Frontal cortex (tissue), 4 donors: ENCODE measurements at places on chromosomes 6 and 20. TPM values are rescaled to one million over a fixed set of nuclear protein-coding genes. Genes with fewer than 3 reads are reported as not detected.

The CGA gene
- total RNA-seq = not detected

GRCh38 chr6:166361077-166361429, 18.7 kb upstream of the SFT2D1 start:
- no peak for DNase-seq

GRCh38 chr20:61954276-61955021, 111.2 kb downstream of the TAF4 start:
- no peak for DNase-seq

GRCh38 chr6:133396233-133396983, 155.3 kb downstream of the EYA4 start:
- DNase-seq = no peak

GRCh38 chr6:169863710-169864109, 112.3 kb downstream of the ERMARD start:
- no peak for DNase-seq

DNA sequence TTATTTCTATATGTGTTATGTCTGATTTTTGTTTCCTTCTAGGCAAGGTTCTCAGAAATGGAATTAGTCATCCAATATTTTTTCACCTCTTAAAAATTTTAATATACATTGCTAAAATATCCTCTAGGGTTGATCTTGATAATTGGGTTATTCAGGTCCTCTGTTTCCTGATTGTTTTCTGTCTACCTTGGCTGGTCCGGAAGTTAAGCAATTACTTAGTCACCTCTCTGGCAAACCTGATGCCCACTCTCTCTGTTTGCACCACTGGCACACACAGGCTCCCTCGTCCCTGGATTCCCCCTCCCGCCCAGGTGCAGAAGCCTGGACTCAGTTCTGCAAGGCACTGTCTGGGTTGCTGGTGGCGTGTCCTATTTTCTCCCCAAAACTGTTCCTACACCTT, 27.7 kb downstream of the CST9L start:
- no peak for DNase-seq

The NFKBIL1 gene
- total RNA-seq = 20.4 TPM

DNA sequence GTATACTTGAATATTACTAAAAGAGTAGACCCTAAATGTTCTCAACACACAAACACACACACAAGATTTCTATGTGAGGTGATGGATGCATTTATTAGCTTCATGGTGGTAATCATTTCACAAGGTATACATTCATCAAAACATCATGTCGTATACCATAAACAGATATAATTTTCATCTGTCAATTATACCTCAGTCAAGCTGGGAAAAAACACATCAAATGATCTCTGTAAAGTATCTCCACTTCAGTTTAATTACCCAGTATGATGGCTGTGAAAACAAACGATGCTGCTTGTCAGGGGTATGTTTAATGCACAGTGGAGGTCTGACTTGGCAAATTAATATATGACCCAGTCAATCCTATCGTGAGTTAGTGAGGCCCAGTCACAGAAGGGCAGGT, 157.2 kb downstream of the MTFR2 start:
- DNase-seq = no peak

- no peak for DNase-seq
These were observed 63.5 kb upstream of the VSTM2L start for GRCh38 chr20:37839432-37839827.

The RPL10A gene
- 1,604 TPM for total RNA-seq

DNA sequence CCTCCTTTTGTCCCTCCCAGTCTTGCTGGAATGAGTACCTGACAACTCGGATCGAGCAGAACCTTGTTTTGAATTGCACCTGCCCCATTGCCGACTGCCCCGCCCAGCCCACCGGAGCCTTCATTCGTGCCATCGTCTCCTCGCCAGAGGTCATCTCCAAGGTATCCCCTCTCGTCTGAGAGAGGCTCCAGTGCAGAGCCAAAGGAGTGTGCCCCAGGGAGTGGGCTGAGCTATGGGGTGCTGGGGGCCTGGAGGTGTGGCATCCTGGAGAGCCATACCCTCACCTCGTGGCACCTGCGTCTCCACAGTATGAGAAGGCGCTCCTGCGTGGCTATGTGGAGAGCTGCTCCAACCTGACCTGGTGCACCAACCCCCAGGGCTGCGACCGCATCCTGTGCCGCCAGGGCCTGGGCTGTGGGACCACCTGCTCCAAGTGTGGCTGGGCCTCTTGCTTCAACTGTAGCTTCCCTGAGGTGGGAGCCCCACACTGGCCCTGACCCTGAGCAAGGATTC, 8.8 kb downstream of the DNPH1 start:
- no peak for DNase-seq

- DNase-seq = no peak
These were observed 10.7 kb upstream of the TAAR2 start for GRCh38 chr6:132634796-132635195.

The ADRM1 gene
- 41.2 TPM for total RNA-seq

DNA sequence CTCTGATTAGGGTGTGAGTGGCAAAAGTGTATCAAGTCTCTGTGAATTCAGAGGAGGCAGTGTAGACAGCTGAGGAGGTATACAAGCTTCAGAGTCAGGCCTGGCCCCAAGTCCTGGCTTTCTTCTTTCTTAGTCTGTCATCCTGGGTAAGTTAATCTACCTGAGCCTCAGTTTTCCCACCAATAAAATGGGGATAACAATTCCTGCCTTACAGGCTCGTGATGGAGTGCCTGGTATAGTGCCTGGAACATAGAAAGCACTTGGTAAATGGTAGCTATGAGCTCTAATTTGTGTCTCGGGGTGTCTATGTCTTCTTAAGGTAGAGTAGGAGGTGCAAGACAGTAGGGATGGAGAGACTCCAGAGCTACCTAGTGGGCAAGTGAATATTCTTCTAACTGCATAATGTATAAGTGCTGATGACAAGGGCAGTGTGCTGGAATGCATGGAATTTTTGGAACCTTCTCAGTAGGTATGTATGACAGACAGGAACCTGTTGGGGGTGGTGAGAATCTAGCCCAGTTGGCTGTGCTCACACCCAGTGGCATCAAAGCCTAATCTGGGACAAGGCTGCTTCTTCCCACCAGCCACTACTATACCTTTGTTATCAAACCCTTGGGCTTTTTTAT, 4.0 kb upstream of the SCUBE3 start:
- no peak for DNase-seq

GRCh38 chr6:15551798-15552197, 111.0 kb downstream of the DTNBP1 start:
- DNase-seq = no peak

GRCh38 chr20:61303675-61304074, 51.6 kb downstream of the CDH4 start:
- DNase-seq = no peak

DNA sequence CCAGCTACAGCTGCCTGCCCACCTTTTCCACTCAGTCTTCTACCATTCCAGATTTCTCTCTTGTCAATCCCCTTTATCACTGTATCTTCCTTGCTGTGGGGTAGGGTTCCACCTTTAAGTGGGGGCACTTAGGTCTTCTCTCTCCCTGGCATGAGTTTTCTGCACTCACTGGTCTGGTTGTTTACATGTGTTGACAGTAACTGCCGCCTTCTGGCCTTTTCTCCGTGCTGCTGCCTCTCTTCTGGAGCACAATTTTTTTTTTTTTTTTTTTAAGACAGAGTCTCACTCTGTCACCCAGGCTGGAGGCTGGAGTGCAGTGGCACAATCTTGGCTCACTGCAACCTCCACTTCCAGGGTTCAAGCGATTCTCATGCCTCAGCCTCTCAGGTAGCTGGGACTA, 12.0 kb downstream of the RNF114 start:
- no peak for DNase-seq
